ENCODE measurements at places on chromosomes 11 and 22.
A peak's percentile ranks its signal among the peaks of the same experiment; 100 is the strongest.

GRCh38 chr11:44518968-44519550 is 46.4 kb upstream of the CD82 start:
- no peak for DNase-seq

DNA sequence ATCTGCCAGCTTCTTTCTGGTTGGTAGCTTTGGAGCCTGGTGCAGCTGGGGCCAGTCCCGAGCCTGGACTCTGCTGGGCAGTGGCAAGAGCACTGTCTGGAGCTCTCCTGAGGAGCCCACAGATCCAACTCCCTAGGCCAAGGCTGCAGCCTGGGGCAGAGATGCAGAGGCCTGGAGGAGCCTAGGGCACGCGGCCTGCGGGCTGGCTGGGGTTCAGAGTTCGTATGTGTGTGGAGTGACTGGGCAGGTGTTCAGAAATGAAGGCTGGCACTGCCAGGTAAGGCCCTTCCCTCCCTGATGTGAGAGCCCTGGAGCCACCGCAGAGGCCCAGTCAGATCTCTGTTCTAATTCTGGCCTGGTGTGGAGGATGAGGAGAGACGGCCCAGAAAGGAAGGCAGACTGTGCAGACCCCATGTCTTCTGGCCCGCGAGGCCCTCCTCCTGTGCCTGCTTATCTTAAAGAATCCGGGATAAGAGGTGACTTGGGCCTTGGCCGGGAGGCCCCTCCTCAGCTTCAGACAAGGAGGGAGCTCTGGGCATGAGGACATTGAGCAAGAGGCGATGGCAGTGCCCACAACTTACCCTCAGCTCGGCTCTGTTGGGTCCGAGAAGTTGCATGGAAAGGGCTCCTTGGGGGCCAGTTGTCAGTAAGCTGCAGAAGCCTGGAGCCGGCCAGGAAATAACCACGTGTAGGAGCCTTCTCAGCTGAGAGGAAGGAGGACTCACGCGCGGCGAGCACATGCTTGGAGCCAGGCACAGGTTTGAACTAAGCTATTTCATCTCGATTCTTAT is 62.2 kb upstream of the B3GAT1 start:
- no peak for DNase-seq

GRCh38 chr11:133230431-133230830 is 301.9 kb downstream of the OPCML start:
- DNase-seq, result no peak

- no peak for DNase-seq
Observed at GRCh38 chr22:44363980-44364750, 51.4 kb upstream of the SHISAL1 start.

GRCh38 chr22:19970479-19971275 is 29.1 kb upstream of the TXNRD2 start:
- DNase-seq, result peak; percentile 65
